Activated CD8-positive, alpha-beta memory T cell treated with anti-CD3 and anti-CD28 coated beads for 24 hours (primary cell): ENCODE measurements at places on chromosomes 16 and 17.

DNA sequence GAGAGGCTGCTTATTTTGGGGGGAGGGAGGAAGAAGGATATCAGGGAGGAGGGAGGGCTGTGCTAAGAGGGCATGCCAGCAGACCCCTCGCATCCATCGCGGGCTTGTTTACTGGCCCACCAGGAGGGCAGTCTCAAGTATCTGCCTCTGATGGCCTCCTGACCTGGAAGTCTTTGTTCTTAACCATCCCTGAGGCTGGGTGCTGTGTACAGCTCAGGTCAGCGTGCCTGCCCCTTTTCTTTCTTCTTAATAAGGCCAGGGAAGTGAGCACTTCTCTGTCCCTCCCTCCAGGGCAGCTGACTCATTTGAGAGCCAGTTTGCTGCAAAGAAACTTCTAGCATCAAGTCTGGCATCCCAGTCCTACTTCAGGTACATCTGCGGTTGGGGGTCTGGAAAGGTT, 157.0 kb downstream of the CCDC182 start:
- no peak for DNase-seq

DNA sequence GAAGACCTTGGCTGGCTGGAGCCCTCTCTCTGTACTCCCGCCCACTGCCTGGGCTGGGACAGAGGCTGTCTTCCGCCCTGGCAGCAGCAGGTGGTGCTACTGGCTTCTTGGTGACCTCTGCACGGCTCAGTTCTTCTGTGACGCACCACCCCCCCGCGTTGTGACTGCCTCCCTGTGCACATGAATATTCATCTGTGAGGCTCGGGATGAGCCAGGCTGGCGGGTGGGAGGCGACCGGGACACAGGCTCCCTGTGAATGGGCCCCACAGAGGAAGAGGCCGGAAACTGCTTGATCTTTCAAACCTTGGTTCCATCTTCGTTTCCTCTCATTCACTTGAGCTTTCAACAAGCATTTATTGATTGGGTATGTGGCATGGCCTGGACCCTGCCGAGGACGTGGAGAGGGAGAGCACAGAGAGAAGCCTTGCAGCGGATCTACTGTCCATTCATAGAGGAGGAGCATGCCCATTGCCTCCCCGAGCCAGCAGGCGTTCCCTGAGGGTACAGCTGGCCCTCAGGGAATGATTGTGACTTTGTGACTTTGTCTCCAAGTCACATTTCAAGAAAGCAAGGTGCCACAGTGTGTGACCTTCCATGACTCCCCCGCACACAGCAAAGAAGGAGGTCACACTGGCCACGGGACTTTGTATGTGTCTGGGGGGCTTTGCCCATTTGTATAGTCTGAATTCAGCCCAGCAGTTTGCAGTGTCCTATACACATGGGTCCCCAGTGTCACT, 45.0 kb downstream of the B9D1 start:
- DNase-seq, result no peak

DNA sequence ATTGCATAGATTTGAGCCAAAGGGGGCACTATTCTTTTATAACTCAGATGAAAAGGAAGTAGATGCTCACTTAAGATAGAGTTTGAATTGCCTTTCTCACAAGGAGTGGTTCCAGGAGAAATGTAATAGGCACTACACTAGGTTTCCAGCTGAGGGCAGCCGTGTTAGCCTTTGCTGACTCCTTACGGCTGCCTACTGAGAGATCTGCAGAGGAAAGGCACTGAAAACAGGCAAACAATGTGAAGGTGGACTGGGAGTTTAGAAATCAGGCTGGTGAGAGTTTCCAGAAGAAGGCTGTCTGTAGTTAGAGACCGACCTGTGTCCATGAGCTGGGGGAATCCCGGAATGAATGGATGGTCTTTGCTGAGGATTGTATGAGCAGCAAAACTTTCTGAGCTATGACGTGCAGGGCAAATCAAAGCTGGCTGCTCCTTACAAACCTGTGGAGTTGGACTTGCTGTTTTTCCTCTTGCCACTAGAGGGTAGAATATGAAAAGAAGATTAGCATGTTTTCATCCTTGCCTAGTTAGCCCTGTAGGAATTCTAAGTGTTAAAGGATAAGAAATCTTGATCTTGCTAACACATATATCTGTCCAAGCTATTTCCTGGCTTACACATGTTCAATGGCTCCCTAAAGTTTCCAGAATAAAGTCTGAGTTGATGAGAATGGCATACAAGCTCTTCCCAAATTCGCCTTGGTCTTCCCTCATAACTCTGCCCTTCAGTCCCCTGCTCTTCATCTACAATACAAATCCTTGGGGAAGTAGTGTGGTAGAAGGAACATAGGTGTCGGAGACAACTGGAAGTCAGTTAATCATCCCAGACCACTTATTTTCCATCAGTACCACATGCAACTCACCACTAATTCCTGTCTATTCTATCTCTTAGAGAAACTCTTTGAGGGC, 20.1 kb upstream of the TAOK1 start:
- peak; percentile 75 for DNase-seq

DNA sequence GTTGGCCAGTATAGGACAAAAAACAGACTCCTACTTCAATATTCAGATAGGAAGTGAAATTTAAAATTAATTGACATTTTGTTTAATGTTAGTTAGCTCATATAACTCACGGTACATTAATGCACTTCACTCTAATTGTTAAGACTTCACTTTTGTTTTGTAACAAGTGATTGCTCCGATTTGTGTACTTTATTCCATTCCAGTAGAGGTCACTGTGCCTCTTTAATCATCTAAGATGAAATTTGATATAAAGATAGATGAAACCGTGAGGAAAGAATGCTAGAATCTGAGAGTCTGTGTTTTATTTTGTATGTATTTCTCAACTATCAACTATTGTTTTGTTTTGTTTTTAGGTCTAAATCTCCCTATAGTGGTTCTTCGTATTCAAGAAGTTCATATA, 29.0 kb downstream of the RBBP6 start:
- no peak for DNase-seq

DNA sequence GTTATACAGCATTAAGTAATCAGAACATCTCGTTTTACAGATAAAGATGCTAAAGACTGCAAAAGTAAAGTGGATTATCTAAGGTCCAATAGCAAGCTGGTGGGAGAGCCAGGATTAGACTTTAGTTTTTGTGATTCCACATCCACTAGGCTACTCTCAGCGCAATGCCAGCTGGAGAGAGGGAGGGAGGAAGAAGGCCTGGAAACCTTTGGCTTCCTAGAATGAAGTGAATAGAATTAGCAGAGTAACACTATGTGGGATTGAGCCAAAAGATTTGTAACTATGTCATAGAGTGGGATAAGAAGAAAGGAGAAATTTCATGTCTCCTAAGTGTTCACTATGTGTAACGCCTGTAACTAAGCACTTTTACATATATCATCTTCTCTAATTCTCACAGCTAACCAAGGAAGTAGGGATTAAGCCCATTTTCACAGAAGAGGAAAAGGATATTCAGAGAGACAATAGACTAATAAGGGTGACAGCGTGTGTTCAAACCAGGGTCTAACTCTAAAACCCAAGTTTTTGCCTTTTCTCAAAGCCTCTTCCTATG, 25.4 kb upstream of the NSRP1 start:
- DNase-seq, result no peak

- DNase-seq, result peak; percentile 70
Observed at GRCh38 chr16:56667581-56668571, at the start of gene MT1G. MT1G (minus strand) TSS chr16:56668065; CDS start chr16:56667993, 72 bp downstream.

GRCh38 chr17:19318611-19319010, 43.9 kb downstream of the B9D1 start:
- DNase-seq, result no peak

- DNase-seq, result no peak
Observed at GRCh38 chr17:65712383-65713267, 151.2 kb upstream of the AXIN2 start.
